RPMI7951 (cell line): ENCODE measurements at places on chromosomes 1 and 21.

- DNase-seq = no peak
These were observed 13.2 kb downstream of the IL10RB start for GRCh38 chr21:33279330-33279820.

DNA sequence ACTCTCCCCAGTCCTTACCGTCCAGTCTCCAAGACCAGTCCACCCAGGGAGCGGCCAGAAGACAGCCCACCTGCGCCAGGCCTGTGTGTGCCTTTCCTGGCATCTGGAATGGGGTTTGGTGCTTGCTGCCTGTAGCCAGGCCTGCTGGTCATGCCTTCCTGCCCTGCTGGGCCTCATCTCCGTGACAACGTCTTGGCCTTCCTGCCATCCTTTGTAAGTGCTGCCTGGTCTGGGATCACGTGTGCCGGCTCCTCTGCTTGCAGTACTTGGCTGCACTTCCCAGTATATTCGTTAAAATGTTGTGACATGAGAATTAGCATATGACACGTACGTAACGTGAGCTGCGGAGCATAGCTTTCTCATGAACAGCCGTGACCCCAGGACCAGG lies 145.3 kb upstream of the COL6A1 start:
- peak; percentile 19 for DNase-seq

DNA sequence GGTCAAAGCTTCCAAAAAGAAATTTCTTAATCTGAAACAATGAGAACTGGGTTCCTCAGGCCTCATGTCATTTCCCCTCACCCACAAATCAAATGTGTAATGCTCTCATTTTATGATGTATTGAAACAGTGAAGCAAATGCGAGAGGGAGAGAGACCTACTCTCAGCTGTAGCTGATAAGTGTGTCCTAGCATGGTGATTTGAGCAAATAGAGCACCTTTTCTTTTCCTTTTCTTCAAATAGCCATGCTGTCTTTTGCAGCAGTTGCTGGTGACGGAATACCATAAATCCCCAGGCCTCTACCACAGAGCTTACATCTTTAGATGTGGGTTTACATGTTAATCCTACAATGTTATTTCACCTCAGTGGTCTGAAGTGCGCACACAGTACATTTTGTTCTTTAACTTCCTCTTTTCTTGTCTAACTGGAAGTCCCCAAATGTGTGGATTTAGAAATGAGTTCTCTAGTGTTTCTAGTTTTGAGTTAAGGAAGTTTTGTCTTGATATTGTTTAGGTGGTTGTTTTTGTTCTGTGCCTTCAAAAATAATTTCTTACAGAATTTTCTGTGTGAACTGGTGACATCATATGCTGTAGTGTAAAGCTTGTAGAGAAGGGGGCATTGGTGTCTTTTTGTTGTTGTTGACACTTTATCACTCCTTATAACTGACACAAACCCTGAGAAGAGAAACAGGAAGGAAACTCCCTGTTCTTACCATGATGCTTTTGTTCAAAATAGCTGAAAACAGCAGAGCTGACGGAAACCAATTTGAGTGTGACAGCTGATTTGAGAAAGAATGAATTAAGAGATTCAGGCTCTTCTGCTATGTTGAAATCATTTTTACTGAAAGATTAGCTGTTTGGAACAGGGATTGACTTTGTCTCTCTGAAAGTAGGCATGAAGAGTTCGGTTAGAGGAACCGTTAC lies 12.2 kb downstream of the SMAP2 start:
- DNase-seq = no peak

DNA sequence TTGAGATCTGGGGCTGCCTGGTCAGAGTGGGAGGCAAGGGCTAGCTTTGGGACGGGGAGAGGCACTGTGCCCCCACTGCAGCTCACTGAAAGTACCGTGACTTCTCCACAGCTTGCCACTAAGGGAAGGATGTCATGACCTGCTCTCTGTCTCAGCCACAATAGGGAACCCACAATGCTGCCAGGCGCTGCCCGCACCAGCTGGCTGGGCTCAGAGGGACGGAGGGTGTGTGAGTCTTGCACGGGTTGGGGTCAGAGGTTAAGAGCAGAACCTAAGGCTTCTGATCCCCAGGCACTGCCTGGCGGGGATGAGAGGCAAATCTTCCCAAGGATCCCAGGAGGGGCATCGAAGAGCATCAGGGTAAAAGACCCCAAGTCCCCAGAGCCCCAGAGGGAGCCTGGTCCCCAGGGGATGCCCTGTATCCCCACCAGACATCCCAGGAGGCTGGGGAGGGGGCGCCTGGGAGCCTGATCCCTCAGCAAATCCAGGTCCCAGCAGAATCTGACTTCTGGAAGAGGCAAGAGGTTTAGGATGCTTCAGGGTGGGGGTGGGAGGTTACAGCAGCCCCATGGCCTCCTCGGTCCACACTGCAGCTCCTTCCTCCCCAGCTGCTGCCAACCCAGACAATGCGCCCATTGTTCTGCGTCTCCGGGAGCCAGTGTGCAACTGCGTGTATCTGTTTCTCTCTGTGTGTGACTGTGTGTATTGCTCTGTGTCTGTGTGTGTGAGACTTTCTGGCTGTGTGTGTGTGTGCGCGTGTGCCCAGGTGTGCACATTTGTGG lies 2.0 kb upstream of the MARCKSL1 start:
- DNase-seq = peak; percentile 74

- DNase-seq = no peak
These were observed 44.9 kb upstream of the SCMH1 start for GRCh38 chr1:41286992-41287391.

GRCh38 chr1:152996633-152997400 lies 4.7 kb upstream of the SPRR3 start:
- DNase-seq = no peak

DNA sequence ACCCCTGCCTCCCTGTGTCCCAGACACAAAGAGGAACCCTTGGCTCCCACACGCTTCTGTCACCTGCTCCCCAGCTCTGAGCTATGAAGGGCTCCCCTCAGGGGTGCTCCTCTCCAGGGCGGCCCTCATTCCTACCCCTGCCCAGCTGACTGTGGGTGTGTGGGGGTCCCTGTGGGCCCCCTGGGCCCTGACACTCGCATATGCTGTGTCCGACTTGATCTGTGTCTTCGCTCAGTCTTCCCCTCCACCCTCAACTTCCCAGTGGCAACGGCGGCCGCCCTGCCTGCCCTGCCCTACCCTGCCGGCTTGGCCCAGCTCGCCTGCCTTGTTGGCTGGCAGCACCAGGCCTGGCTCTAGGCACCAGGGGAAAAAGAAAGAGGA lies 1.2 kb downstream of the KCNQ4 start:
- no peak for DNase-seq

DNA sequence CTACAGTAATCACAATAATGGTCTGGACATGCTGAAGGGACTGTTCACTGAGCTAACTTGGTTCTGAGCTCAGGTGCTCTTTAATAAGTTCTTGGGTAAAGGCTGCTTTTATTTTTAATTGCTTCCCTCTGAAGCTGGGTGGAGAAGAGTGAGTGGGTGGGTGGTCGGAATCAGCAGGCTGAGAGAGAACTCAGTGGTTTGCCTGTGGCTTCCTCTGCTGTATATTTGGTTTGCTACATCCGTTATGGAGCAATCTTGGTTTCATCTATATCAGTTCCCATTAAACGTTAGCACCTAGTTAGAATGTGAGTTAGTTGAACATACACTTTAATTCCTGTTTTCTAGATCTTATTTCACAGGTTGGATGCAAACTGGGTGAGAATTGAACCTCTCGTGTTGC lies 23.3 kb downstream of the CNIH4 start:
- DNase-seq = no peak

DNA sequence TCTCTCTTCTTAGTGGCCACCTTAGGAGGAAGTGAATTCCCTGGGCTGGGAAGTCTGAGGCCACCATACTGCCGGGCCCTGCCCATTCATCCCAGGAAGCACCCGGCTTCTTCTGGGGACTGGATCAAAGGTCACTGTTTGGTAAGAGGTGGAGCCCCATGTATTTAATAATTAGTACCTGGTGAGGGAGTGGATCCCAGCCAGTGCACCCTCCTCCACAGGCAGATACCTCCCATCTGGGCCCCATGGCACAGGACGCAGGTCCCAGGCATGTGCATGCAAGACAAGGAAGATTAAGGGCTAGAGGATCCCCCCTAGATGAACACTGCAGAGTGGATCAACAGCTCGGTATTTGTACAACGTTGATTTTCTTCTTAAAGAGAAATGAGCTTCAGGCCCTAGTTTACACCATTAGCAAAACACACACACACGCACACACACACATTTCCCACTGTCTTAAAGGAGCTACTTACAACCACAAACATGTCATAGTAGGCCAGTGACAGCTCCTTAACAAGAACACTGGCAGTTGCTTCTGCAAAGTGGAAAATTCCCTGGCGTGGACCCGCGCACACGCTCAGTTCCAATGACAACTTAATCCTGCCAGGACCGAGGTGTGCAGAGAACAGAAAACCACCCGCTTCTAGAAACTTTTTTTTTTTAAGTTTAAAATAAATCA lies 90.7 kb downstream of the MRPL37 start:
- DNase-seq = no peak

DNA sequence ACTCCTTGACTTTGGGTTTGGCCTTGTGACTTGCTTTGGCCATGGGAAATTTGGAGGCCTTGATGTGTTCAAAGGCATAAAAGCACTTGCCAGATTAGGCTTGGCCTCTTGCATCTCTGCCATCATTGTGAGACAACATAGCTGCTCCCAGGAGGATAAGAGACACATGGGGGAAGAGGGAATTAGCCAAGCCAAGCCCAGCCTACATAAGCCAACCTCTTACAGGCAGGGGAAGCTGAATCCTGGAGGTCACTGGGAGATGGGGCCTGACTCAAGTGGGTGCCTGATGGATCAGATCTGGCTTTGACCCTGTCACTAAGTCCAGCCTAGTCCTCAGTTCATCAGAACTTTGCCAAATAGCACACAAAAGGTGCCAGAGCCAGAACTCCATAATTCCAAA lies 37.6 kb upstream of the HMGB4 start:
- DNase-seq = no peak

- no peak for DNase-seq
These were observed 376.9 kb downstream of the GPATCH2 start for GRCh38 chr1:217253985-217254384.

- no peak for DNase-seq
These were observed 1.2 kb downstream of the FHAD1 start for GRCh38 chr1:15248216-15248615.

DNA sequence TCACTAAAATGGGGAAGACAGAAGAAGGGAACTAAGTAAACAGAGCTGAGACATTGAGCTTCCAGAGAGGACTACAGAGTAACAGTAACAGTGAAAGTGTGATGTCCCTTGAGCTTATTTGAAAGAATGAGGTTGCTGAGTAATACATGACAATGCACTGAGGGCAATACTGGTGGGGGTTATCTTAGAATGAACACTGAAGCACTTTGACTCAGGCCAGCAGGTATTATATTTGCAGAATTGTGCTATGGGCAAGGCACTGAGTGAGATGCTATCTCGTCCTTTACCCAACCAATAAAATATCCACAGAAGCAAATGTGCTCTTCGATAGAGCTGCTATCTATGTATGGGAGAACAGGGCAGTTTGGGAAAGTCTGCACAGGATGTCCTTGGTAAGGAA lies 133.2 kb downstream of the DISP1 start:
- no peak for DNase-seq

DNA sequence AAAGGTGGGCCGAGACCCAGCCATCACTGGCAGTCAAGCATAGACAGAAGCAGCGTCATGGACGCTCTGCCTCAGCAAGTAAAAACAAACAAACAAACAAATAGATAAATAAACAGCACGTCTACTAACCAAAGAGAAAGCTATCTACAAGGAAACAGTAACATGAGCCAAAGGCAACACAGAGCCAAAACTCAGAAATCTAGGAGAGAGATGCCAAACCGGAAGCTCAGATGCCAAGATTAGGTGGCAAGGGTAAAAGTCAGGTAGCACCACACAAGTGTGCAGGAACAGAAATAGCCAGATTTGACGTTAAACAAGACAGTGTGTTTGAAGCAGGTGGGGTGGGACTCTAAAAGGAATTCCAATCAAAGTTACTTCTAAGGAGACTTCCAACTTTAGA lies 448.3 kb upstream of the NFIA start:
- DNase-seq = no peak

DNA sequence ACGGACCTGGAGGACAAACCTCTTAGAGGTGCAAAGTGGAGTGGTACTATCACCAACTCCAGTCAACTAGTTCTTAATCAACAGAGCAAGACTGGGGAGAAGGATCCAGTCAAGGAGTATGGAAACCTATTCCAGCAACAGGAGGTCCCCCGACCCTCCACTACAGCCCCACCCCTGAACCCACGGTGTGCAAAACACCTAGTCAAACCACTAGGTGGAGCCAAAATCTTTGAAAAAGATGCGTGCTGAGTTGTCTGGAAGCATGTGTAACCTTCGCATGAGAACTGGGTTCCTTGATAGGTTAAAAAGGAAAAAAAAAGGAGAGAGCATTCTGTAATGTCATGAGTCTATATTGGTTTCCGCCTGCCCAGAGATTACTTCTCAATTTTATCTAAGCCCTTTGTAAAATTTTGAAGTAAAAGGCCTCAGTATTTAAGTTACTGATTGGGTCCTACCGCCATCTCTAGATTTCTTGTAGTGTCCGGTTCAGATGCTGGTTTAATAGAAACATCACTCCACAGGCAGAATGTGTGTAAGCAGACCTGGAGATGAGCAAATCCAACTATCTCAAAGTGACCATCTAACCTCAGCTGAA lies 81.9 kb upstream of the HAO2 start:
- DNase-seq = peak; percentile 39

GRCh38 chr1:20695515-20695914 lies 22.3 kb downstream of the KIF17 start:
- no peak for DNase-seq

GRCh38 chr21:31088474-31088751 lies 50.1 kb upstream of the KRTAP19-8 start:
- DNase-seq = no peak

GRCh38 chr1:35555601-35556477 lies 1.4 kb downstream of the KIAA0319L start:
- peak; percentile 35 for DNase-seq

GRCh38 chr1:68542586-68542985 lies 45.7 kb upstream of the DEPDC1 start:
- peak; percentile 34 for DNase-seq

- no peak for DNase-seq
These were observed 24.1 kb upstream of the MNDA start for GRCh38 chr1:158806916-158807536.

GRCh38 chr1:170530972-170531757 lies 801 bp upstream of the GORAB start:
- DNase-seq = no peak

DNA sequence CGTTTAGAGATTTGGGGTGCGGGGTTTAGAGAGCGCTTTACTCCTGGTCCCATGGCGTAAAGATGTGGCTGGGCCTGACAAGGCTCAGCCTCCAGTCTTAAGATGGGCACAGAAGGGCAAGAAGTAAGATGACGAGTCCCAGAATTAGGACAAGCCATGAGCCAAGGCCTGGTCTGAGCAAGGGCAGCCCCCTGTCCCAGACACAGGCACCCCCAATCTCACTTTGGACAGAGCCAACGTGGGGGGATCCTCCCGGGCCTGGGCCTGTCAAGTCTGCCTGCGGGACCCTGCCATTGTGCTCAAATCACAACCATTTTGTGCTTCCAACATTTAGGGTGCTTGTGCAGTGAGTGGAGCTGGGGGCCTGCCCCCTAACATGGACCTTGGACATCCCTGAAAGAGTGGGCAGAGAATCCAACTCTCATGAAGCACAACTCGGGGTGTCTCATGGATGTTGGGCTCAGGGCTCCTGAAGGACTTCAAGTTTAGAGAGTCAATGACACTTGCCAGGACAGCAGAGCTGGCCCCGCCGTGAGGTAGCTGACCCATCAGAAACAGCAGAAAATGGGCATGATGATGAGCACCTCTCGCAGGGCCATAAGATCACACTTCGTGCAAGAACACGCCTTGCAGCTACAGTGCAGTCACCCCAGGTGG lies 52.6 kb downstream of the KIF21B start:
- DNase-seq = no peak

- DNase-seq = no peak
These were observed at the start of gene FOXE3 for GRCh38 chr1:47415728-47416318. Gene FOXE3, plus strand, starts transcription at chr1:47416285. Its CDS starts 31 bp downstream, at chr1:47416316.
